NT2/D1 (cell line): ENCODE measurements at places on chromosomes 3 and 15.

GRCh38 chr3:172931746-172932285 is 181.3 kb downstream of the ECT2 start:
- DNase-seq, result no peak

DNA sequence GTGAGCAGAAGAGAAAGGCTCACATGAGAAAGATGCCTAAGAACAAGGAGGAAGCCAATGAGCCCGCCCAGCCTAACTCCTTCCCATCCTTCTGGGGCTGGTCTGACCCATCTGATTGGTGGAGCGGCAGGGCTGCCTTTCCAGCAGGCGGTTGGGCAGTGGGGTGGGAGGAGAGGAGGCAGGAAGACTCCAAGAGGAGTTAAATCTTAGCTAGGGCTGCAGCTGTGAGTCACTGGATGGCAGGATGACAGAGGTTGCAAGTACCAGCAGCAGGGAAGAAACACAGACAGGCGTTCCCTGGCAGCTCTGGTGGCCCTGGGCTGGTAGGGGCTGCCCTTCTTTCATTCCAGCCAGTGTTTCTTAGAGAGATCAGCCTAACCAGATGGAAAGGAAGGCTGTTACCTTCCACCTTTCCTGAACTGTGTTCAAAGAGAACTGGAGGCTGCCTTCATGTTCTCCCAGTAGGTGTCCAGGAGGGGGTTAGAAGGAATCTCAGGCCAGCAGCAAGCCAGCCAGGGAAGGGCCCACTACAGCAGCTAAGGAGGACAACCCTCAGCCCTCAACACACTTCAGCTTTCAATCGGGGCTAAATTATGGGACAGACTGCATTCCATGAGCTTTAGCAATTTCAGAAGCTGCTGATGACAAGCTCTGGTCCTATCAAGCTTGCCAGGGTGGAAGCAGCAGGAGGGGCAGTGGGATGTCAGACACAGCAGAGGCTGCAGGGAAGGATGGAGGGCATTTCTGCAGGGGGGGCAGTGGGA is 50.3 kb downstream of the CHSY1 start:
- DNase-seq, result peak; percentile 74

DNA sequence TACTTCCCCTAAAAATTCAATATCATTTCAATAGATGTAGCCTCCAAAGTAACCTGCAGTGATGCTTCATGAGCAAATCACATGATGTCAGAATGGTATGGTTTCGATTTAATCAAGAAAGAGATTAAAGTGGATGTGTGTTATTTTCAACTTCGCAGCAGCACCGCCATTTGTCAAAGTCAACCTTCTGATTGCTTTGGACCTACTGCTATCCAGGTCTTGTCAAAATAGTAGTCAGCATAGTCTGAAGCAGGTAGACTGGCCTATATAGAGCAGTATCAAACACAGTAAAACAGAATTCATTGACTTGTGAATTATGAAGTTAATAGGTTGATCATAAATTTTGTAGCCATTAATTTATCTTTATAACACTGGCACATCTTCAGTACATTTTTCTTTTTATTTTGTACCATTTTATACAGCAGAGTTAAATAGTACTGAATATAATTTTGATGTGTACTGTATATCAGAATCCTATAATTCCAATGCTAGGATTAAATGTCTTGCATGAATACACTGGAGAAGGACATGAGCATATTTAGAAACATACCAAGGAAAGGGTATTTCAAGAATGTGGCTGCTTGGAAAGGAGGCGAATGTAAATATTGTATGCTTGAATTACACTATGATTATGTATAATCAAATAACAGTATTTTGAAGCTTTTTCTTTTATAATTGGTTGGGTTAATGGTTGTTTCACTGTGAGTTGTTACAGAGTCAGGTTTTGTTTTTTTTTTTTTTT is 79.6 kb downstream of the CDIN1 start:
- no peak for DNase-seq

- DNase-seq, result no peak
Measured at GRCh38 chr3:66989860-66990696, 8.0 kb upstream of the KBTBD8 start.
